Mesenteric fat pad (tissue), 1 donor: ENCODE measurements at places on chromosomes 5 and 9.

GRCh38 chr5:17794201-17794600, 159.9 kb downstream of the TAF11L14 start:
- no peak for DNase-seq

DNA sequence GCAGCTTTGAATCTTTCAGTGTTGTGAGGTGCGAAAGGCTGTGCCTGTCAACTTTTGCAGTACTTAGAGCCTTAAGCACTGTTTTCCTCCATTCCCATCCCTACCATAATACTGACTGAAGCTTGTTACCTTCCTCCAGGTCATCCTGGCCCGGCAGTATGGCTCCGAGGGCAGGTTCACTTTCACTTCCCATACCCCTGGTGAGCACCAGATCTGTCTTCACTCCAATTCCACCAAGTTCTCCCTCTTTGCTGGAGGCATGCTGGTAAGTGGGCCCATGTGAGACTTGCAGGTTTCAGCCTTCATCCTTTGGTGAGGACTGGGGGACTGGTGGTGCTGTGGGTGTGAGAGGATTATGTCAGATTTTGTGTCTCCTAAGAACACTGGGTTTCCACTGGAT, 1.5 kb downstream of the TMED9 start:
- peak; percentile 71 for DNase-seq

GRCh38 chr9:131036529-131037334, 27.8 kb downstream of the LAMC3 start:
- DNase-seq = no peak

- no peak for DNase-seq
Measured at GRCh38 chr5:34608859-34609648, 47.1 kb upstream of the RAI14 start.

DNA sequence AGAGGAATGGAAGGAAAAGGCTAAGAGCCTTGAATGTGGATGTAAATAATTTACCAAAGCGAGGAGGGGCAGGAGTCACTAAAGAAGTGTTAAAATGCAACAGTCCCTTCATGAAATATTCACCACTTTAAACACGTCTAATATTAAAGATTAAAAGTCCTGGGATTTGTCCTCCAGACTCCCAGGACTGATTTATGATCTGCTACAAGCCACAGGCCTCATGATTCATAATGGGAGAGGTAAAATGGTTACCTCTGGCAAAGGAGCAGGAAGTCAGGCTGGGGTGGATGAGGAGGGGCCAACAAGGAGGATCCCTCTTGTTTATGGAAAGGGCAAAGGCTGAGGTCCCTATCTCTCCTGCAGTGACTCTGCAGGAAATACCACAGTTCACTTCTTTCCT, 292.4 kb downstream of the TRIM32 start:
- no peak for DNase-seq

GRCh38 chr9:104914466-104914865, 13.5 kb downstream of the ABCA1 start:
- no peak for DNase-seq

DNA sequence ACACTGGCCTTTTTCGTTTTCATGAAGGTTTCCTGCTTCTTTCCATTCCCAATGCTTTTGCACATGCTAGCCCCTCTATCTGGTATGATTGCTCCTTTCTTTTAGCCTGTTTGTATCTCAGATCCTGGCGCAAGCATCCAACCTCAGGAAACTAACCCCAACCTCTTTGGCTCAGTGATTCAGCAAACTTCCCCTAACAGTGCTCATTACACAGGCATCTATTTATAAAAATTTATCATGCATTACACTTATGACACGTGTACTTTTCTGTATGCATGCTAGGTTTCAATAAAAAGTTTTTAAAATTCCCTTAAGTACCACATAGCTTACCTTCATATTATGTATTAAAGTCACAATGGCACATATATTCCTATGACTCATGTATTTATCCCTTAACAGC, 218.9 kb downstream of the EPB41L4A start:
- DNase-seq = no peak

- no peak for DNase-seq
Measured at GRCh38 chr5:74212336-74212735, 428.2 kb downstream of the ENC1 start.

DNA sequence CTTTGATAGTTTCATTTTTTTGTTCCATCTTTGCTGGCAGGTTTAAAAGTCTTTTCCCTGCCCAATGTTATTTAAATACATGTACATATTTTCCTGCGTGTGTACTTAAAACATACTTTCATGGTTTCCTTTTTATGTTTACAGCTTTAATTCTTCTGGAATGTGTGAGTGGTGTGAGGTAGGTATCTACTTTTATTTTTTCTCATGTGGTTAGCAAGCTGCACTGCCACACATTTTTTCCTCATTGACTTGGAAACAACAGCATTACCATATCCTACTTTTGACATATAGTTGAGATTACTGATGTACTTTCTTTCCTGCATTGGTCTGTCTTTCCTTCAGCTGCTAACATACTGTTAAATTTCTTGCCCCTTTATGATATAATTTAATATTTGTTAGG, 51.4 kb upstream of the COL15A1 start:
- DNase-seq = no peak
